ENCODE measurements at places on chromosomes 5 and 9.

DNA sequence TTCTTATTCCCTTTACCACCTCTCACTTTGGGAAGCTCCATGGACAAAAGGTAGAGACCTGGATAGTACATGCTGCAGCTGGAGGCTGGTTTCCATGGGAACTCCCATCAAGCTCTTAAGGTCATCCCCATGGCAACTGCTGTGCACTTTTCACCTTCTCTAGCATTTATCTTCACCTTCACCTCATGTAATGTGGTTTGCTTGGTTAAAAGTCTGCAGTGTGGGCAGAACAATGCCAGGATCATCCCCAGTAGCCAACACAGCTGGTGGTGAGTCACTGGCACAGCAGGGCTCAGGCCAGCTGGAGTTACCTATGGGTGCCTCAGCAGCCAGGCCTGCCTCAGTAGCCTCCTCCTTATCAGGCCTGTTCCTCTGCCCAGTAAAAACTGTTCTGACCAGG, 210.5 kb downstream of the GRIA1 start:
- DNase-seq, result no peak

GRCh38 chr5:68502531-68502930, 287.0 kb downstream of the PIK3R1 start:
- no peak for DNase-seq

GRCh38 chr5:34552686-34553085, 103.4 kb upstream of the RAI14 start:
- DNase-seq, result no peak

- DNase-seq, result no peak
Measured at GRCh38 chr5:54793468-54794134, 191.8 kb downstream of the ESM1 start.

DNA sequence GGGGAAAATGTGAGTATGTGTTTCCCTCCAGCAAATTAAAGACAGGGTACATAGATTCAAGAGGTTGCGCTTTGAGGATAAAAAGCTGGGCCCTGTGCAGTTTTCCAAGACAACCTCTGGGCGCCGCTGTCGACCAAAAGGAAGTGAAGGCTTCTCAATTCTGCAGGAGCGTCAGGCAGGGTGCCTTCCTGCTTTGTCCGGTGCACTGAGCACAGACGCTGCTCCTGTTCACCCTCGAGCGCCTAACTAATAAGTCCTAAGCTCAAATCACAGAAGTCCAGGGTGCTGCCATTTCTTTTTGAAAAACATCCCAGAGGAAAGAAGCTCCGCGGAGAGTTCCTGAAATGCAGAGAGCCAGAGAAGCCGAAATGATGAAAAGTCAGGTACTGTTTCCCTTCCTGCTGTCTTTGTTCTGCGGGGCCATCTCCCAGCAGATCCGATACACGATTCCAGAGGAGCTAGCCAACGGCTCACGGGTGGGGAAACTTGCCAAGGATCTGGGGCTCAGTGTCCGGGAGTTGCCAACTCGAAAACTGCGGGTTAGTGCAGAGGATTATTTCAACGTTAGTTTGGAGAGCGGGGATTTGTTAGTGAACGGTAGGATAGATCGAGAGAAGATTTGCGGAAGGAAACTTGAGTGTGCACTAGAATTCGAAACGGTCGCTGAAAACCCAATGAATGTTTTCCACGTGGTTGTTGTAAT, at the start of gene PCDHGB1:
TSS of gene PCDHGB1 (plus strand) at position 183 of the 703 bp plus-strand sequence. CDS start at position 345, 162 bp downstream.
- no peak for DNase-seq

GRCh38 chr5:23440703-23441102, 66.7 kb upstream of the PRDM9 start:
- DNase-seq, result no peak

- DNase-seq, result no peak
Measured at GRCh38 chr5:67010684-67011409, 185.8 kb downstream of the CD180 start.

GRCh38 chr5:39197556-39197955, 21.8 kb downstream of the FYB1 start:
- no peak for DNase-seq

DNA sequence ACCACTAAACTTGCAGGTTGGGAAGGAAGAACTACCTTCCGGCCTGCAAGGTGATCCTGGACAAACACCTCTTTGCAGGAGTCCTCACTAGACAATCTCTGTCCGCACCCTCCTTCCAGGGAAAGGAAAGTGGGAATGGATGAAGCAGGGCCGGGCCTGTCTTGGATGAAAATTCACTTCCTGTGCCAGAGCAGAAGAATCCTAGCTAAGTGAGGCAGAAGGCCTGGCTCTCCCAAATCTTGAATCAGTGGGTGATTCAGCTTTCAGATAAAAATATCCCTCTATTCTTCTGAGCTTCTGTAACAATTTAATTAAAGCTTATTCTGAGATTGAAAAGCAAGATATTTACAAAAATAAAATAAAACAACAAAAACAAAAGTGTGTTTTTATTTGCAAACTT, 281.9 kb upstream of the TLE4 start:
- no peak for DNase-seq

DNA sequence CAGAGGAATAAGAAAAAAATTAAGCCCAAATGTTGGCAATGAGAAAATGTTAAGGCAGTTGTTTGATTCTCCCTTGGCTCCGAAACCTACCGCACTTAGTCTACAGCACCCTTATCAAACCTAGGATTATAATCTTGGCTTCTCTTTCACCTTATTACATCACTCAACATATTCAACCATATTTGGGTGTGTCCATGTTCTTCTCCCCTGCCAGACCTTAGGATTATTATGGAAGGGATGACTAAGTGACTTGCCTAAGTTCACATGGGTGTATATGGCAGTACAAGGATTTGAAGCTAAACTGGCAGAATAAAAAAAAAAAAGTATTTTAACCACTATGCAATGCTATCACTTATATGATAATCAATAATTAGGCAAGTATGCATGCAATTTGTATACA, 76.4 kb downstream of the PLK2 start:
- no peak for DNase-seq

- no peak for DNase-seq
Measured at GRCh38 chr5:3353561-3353960, 242.1 kb upstream of the IRX1 start.

DNA sequence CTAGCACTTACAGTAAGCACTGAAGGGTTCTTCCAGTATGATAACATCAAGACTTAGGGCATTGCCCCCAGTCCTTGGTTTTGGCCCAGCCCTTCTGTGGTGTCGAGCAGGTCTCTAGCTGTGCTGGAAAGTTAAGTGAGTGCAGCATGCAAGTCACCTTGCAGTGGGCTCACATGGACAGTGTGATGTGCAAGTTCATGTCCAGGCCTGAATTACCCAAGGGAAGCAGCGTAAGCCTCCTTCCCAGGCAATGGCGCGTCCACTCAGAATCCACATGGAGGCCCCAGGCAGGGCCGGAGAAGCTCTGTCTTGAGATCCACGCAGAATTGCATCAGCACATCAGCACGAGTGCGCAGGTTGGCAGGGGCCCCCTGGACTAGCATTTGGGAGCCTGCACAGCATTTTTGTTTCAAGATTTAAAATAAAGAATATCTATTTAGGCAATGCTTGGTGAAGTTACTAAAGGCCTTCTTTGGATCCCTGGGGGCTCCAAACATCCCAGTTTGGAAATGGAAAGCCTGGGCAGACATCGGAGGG, 108.4 kb upstream of the ALDH1B1 start:
- no peak for DNase-seq

GRCh38 chr9:70801181-70801829, 320.1 kb downstream of the TRPM3 start:
- no peak for DNase-seq

DNA sequence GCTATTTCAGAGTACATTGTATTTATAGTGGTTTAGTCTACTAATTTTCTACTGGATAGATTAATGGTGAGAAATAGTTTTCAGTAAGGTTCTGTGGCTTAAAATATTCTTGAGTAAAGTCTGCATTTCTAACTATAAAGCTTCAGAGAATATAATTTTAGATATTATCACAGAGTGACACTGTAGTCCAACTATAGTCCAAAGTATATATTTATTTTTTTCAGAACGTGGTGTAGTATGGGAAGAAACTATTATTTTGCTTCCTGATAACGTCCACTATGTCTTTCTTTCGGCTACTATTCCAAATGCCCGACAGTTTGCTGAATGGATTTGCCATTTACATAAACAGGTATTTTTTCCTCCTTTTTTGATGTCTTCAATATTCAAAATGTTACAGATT, 35.3 kb downstream of the MTREX start:
- DNase-seq, result no peak

- no peak for DNase-seq
Measured at GRCh38 chr5:154595662-154596061, 117.6 kb upstream of the HAND1 start.

GRCh38 chr5:34648840-34649158, 7.3 kb upstream of the RAI14 start:
- no peak for DNase-seq

DNA sequence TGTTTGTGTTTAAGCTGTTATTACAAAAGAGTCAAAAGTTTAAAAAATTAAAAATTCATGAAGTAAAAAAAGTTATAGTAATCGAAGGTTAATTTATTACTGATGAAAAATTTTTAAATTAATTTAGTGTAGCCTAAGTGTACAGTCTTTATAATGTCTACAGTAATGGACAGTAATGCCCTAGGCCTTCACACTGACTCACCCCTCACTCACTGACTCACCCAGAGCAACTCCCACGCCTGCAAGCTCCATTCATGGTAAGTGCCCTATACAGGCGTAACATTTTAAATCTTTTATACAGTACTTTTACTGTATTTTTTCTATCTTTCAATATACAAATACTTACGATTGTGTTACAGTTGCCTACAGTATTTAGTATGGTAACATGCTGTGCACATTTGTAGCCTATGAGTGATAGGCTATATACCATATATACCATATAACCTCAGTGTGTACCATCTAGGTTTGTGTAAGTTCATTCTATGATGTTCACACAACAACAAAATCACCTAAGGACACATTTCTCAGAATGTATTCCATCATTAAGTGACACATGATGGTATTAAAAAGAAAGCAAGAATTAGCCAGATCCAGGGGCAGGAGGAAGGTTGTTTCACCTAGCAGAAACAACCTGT, 40.1 kb downstream of the DCAF10 start:
- no peak for DNase-seq

- no peak for DNase-seq
Measured at GRCh38 chr9:71748280-71748743, 20.0 kb downstream of the CEMIP2 start.

GRCh38 chr9:129084087-129084486, 3.2 kb downstream of the DOLPP1 start:
- DNase-seq, result no peak

DNA sequence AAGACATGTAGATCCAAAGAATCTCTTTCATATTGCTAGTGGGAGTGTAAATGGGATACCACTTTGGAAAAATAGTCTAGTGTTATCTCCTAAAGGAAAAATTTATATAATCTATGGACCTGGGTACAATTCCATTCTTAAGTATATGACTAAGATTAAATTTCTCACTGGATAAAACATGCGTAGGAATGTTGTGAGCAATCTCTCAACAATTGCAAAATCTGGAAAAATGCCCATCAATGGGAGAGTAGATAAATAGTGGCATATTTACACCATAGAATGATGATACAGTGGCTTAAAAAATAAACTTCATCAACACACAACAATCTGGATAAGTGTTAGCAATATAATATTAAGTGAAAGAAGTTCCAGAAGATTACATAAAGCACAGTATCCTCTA, 469.5 kb downstream of the MAN2A1 start:
- no peak for DNase-seq

DNA sequence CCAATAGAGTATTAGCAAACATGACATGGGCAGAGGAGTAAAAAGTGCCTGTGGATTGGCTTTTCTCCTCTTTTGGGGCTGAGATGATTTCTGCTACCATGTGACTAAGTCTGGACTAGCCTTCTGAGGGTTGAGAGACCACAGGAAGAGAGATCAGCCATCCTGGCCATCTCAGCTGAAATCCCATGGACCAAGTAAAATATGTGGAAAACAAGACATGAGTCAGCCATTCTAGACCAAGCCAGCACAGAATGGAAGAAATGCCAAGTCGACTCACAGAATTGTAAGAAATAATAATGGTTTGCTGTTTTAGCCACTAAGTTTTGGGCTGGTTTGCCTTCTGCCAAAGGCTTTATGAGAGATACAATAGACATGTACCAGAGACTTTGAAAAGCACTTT, 377.8 kb downstream of the CHSY3 start:
- DNase-seq, result no peak

DNA sequence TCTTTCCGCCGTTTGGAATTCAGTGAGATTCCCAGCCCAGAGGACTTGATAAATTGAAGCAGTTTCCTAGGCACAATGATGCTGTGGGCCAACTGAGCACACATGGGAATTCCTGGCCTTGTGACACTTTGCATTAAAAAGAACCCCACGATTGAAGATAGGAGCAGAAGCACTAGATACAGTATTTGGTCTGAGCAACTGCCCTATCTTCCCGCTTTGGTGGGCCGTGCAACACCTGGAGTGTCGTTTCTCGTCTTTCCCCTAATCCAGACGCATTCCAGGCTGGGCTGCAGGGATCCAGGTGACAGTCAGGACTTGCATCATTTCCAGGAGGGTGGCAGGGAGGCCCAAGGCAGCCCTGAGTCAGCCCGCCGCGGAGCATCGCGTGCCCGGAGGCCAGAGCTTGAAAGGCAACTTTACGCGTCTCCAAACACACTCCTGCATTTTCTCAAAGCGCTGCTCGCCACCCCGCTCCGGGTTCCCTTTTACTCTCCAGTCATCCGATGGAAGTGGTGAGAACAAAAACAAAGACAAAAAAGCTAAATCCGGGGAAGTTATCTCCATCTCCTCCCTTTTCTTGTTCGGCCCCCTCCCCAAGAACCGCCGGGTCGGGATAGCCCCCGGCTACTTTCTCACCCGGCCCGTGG, 753 bp upstream of the STC2 start:
- no peak for DNase-seq

DNA sequence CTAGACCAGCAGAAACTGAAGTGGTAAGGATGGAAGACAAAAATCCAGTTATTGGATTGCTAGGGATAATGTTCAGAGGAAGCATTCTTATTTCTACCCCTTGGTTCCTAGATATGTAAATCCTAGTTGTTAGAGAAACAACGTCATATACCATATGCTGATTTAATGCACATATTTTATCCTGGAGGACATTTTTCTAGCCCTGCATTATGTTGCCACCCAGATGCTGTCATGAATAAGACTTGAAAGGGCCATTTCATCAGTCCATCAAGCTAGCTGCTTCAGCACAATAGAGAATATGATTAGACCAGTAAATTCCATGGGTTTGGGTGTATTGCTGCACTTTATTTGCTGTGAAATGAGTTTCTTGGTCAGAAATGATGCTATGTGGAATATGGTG, 1736.4 kb downstream of the MAT2B start:
- no peak for DNase-seq

- DNase-seq, result no peak
Measured at GRCh38 chr5:143588933-143589662, 185.6 kb upstream of the NR3C1 start.

DNA sequence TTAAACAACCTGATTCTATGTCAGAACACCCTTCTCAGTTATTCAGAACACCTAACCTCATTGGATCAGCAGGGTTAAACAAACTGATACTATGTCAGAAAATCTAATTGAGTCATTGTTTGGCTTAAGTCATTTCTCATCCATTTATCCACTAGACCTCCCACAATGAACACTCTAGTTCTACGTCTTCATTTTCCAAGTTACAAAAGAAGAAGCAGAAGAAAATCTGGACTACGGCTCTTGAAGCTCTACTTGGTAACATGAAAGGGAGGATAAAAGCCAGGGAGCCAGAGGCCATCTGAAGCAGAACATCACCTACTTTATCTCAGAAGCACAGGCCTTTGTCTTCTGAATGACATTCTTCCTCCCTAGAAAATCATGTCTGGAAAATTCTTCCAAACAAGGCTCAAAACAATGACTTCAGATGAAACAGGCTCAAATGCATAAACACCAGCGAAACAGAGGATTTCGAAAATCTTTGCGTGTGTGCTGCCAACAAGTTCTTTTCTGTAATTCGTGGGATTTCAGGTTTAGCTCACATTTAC, 35.4 kb upstream of the TGFBI start:
- no peak for DNase-seq
